CD4-positive, alpha-beta T cell treated with Interleukin-10 for 1 hour (primary cell): ENCODE measurements at places on chromosomes 1 and 21.

DNA sequence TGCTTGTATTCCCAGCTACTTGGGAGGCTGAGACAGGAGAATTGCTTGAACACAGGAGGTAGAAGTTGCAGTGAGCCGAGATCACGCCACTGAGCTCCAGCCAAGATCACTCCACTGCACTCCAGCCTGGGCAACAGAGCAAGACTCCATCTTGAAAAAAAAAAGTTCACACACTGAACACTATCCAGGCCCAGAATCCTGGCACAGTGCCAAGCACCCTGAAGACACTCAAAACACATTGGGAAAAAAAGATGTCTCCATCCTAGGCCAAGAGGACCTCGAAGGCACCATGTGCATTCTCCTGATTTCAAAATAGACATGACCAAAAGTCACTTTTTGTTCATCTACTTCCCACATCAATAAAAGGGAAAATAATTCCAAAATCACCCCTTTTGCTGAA, 38.7 kb downstream of the SLC9A1 start:
- no peak for DNase-seq

GRCh38 chr21:35850029-35850428, 210.3 kb downstream of the SETD4 start:
- no peak for DNase-seq

DNA sequence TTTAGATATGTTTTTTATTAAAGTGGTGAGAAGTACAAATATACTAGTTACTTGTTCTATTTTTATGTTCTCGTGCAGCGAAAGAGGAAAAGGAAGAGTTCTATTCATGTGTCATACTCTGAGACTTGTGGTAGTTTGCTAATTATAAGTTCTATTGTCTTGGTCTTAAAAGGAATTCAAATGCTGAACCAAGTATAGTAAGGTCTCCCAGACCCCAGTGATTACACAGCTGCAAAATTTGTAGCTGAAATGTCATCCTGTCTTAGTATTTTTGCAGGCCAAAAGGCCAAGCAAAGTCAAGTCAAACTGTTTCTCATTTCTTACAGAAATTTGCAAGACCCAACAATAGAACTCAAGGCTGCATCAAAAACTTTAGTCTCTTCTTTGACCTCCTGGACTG, 268.7 kb downstream of the CHRM3 start:
- DNase-seq: no peak

GRCh38 chr1:180170546-180171151, 16.0 kb downstream of the QSOX1 start:
- no peak for DNase-seq

- DNase-seq: no peak
Measured at GRCh38 chr21:46121286-46122221, 23.6 kb downstream of the COL6A2 start.

GRCh38 chr1:94504601-94505000, 37.0 kb downstream of the F3 start:
- DNase-seq: no peak

- DNase-seq: no peak
Measured at GRCh38 chr1:183203094-183203493, 17.0 kb downstream of the LAMC2 start.

DNA sequence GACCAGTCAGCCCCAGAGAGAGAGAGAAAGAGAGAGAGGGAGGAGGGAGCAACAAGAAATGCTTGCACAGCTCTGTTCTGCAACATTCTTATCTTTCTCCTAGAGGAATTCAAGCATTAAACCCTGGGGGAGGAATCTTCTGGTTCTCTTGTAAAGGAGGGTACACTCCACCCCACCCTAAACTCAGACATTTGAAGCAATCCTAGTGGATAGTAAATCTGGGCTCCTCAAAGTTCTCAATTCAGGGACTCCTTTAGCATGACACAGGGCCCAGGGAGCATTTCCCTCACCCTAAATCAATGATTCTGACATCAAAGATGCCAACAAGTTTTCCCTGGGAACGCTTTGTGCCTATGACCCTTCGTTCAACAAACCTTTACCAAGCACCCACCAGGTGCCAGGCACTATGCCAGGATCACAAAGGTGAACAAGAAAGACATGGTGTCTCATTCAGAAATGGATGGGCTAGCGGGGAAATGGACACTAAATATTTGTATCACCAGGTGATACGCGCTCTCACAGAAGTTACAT, 11.9 kb upstream of the CAPN2 start:
- no peak for DNase-seq

GRCh38 chr1:7680207-7680954, 90.7 kb upstream of the VAMP3 start:
- DNase-seq: peak; percentile 54

DNA sequence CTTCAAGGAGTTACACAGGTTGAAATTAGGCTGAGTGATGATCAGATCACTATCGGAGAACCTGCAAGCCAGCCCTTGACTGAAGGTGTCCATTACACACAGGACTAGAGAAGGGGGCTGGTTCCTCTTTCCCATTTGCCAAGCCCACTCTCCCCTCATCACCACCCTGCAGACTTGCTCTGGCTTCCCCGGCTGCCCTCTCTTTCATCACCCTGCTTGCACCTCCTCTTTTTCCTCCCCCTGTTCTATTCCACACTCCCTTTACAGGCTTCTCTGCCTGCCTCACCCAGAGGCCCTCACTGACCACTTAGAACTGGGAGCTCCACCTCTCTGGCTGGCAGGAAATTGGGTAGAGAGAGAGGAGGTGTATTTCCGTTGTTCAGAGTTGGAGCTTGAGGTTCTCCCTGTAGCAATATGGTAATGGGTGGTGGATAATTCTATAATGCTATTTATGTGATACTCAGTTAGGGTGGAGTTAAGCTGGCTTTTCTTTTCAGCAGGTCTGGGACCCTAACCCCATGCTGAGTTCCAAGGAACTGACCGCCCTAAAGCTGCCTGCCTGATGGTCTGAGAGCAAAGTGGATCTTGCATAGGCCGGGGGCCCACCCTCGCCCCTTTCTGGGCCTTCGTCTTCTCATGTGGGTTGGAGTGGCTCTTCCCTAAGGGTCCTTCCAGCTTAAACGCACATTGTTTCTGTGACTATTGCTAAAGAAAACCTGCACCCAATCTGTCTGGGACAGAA, 111.8 kb upstream of the ADAR start:
- no peak for DNase-seq
